ENCODE measurements at places on chromosomes 11 and 22.

DNA sequence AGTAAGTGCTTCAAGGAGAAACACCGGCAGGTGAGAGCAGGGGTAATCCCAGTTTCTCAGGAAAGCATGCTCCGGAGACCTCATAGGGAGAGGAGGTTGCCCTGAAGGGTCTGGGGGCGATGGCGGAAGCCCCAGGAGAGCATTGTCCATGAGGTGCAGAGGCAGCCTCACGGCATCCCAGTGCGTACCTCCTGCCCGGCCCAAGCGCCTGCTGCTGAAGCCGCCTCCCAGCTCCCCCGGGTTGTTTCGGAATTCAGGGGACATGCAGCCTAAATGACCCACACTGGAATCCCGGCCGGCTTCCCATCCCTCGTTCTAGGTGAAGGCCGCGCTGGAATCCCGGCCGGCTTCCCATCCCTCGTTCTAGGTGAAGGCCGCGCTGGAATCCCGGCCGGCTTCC, 2.7 kb downstream of the ZBED4 start:
- DNase-seq: no peak

GRCh38 chr11:75301131-75301530, 50.3 kb downstream of the ARRB1 start:
- DNase-seq: no peak

GRCh38 chr11:133635244-133635739, 103.0 kb upstream of the OPCML start:
- DNase-seq: no peak

- DNase-seq: no peak
Measured at GRCh38 chr11:101034076-101034475, 95.5 kb downstream of the PGR start.

- DNase-seq: no peak
Measured at GRCh38 chr11:31807799-31808667, 3.1 kb downstream of the PAX6 start.

- DNase-seq: peak; percentile 77
Measured at GRCh38 chr22:46879083-46879482, 116.6 kb downstream of the TBC1D22A start.

DNA sequence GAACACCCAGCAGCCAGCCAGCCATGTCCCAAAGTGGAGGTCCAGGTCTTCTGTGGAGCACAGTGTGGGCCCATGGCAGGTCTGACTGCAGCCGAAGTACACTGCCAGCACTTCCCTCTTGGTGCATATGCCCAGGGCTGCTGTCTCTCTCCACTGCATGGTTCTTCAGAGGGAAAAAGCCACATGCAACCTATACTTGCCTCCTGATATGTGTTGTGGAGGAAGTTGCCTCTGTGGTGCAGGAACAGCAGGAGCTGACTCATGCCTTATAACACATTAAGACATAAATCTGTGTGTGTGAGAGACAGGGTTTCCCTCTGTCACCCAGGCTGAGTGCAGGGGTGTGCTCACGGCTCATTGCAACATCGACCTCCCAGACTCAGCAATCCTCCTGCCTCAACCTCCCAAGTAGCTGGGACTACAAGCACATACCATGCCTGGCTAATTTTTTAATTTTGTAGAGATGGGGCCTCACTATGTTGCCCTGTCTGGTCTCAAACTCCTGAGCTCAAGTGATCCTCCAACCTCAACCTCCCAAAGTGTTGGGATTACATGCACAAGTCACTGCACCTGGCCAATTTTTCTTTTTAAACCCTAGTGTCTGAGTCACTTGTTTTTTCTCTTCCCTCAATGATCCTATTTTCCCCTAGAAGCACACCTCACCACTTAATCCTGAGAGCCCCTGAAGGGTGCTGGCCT, 98.8 kb downstream of the MPPED2 start:
- DNase-seq: peak; percentile 86

DNA sequence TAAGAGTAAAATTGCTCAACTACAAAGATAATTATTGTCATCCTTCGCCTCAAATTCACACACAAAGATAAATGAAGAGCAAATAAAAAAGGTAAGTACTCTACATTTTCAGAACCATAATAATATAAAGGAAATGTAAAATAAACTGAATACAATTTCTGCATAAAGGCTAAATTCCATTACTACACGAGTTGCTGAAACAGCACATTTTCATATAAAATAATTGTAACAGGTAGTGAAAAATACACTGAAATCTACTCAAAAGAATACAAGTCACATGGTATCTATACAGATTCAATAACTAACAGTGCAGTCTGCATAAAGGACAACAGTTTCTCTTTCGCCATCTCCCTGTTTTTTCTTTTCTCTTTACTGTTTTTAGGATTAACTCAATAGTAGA, 54.8 kb upstream of the GAB2 start:
- no peak for DNase-seq

DNA sequence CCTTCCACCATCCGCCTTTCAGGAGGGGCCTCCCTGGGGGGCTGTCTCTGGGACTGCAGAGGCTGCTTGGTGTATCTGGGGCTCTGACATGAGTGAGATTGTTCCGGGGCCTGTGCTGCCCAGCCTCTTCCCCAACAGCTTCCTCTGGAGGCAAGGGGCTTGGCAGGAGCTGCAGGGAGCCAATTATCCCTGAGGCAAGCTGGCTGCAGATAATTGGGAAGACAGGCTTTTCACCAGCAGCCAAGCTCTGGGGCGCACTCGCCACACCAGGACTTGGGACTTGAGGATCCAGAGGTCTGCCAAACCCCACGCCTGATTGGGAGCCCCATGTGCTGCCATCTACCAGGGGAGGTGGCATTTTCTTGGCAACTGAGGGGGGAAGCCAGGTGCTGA, 15.6 kb upstream of the RTN4R start:
- DNase-seq: no peak

Measured in suppressor macrophage (primary cell).